ENCODE measurements at places on chromosomes 6 and 20.

DNA sequence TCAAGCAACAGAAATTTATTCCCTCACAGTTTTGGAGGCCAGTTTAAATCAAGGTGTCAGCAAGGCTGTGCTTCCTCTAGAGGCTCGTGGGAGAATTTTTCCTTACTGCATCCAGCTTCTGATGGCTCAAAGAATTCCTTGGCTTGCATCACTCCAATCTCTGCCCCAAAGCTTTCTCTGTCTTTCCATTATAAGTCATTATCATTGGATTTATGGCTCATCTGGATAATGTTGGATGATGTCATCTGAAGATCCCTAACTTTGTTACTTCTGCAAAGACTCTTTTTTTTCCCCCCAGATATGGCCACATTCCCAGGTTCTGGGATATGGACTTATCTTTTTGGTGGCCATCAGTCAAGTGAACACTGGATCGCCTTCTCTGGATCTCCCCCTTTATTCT, 146.3 kb upstream of the B3GAT2 start:
- DNase-seq: no peak

DNA sequence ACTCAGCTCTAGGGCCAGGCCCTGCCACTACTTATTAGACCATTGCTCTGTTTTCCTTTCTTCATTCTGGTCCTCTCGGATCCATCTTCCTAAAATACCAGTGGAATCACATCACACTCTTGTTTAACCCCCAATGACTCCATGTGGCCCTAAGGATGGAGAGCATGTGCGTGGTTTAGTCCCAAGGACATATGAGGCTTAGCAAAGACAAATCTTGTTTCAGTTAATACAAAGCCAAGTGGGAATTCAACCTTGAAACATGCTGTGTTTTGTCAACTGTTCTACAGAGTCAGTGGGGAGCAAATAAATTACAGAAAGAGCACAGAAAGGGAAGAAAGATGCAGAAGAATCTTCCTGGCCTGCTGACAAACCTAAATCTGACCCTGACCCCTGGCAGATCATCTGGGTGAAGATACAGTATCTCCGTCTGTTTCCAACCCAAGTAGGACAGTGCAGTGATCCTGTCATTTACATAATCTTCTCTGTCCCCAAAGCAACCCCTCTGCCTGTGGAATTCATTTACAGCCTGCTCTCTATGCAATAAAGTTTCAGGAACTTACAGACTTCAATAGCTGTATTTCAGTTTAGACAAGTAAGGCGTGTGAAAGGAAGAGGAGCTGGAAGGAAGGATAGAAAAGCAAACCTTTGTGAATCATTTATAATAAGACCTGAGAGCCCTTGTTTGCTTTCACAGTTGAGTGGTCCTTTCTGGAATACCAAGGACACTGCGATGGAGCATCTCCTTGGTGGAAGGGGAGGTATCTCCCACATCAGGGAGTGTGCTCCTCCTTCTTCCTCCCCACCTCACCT, 144.0 kb downstream of the THBS2 start:
- DNase-seq: no peak

DNA sequence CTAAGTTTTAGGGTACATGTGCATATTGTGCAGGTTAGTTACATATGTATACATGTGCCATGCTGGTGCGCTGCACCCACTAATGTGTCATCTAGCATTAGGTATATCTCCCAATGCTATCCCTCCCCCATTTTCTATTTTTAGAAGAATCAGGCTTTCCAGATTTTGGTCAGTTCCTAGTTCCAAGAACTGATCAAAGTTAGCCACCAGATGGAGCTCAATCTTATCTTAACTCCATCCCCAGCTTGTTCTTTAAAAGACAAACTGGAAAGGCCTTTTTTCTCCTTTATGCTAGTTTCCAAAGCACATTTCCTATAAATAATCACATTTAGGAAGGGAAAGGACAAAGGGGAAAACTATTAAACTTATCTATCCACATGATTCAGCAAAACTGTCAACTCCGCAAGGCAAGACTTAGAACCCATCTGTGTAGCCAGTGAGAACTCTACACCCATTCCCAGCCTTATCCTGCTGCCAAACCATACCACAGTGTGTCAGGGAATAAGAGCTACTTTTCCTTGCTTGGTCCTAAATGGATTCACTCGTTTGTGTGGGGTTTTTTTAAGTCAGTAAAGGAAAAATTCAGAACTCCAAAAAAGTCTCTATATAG, 22.8 kb upstream of the KHDC1 start:
- DNase-seq: no peak

- DNase-seq: no peak
Measured at GRCh38 chr20:52965819-52966218, 6.3 kb upstream of the TSHZ2 start.

- DNase-seq: no peak
Measured at GRCh38 chr6:128305228-128305627, 215.2 kb downstream of the PTPRK start.

- no peak for DNase-seq
Measured at GRCh38 chr6:166394036-166394892, 11.5 kb upstream of the MPC1 start.

DNA sequence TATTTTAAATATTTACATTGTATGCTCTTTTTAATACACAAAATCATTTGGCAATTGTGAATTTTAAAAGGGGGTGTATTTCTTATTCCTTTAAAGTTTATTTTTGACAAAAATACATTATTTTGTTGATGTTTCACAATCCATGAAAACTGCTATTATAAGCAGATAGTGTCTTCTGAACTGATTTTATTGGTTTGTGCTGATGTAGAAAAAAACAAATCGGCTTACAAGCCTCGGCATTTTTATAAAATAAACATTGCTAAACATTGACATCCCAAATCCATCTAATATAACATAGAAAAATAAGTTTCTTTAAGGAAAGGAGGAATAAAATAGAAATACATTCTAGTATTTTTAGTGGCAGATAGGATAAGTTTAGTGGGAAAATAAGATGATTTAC, 634.7 kb downstream of the GRIK2 start:
- DNase-seq: no peak

- DNase-seq: no peak
Measured at GRCh38 chr20:54044156-54044555, 26.2 kb downstream of the BCAS1 start.

GRCh38 chr20:31522731-31523130, 8.5 kb downstream of the HM13 start:
- DNase-seq: no peak

GRCh38 chr6:351867-352289, 39.7 kb upstream of the IRF4 start:
- DNase-seq: no peak

- DNase-seq: no peak
Measured at GRCh38 chr20:20487811-20488210, 119.9 kb downstream of the INSM1 start.

DNA sequence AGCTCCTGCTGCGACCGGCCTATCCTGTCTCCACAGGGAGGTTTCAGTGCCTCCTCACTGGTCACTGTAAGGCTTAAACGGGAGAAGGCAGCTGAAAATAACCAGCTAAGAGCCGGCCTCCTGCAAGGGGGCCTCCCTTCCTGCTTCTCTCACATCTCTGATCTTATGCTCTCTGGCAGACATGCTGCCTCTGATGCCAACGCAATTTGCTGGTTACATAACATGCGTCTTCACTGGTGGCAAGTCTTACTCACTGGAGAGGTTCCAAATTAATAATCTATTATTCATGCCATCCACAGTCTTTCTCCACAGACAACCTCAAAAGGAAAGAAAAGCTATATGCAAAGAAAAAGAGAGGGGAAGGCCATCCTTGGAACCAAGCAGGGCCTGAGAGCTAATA, 91.8 kb upstream of the LRFN2 start:
- DNase-seq: no peak

GRCh38 chr6:16286151-16286522, 47.8 kb downstream of the GMPR start:
- peak; percentile 5 for DNase-seq

Measured in activated effector memory CD4-positive, alpha-beta T cell treated with Interleukin-2 at 50 U/mL for 16 hours (primary cell).